ENCODE measurements at places on chromosomes 6 and 20.

- no peak for DNase-seq
Measured at GRCh38 chr6:130677312-130677711, 149.9 kb upstream of the SMLR1 start.

- no peak for DNase-seq
Measured at GRCh38 chr20:8152183-8152582, 20.1 kb downstream of the PLCB1 start.

DNA sequence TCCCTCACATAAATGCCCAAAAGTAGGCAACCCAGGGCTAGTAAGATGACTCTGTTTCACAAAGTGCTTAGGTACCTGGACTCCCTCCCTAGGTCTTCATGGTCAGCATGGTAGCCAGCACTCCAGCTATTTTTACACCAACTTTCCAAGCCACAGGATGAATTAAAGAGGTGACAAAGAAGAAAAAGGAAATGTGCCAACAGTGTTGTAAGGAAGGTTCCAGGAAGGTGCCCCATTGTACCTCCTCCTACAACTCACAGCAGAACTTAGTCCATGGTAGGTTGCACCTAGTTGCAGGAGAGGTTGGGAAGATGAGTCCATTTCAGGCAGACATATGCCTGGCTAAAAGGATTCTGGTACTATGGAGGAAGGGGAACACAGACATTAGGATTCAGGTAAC is 19.7 kb upstream of the RNF8 start:
- no peak for DNase-seq

- no peak for DNase-seq
Measured at GRCh38 chr6:99838607-99839006, 155.4 kb downstream of the MCHR2 start.

GRCh38 chr6:31305703-31306219 is 33.9 kb upstream of the HLA-C start:
- DNase-seq: no peak

GRCh38 chr6:73109659-73110058 is 115.6 kb downstream of the KHDC1L start:
- no peak for DNase-seq

- DNase-seq: no peak
Measured at GRCh38 chr6:119346936-119347335, 2.6 kb downstream of the MAN1A1 start.

DNA sequence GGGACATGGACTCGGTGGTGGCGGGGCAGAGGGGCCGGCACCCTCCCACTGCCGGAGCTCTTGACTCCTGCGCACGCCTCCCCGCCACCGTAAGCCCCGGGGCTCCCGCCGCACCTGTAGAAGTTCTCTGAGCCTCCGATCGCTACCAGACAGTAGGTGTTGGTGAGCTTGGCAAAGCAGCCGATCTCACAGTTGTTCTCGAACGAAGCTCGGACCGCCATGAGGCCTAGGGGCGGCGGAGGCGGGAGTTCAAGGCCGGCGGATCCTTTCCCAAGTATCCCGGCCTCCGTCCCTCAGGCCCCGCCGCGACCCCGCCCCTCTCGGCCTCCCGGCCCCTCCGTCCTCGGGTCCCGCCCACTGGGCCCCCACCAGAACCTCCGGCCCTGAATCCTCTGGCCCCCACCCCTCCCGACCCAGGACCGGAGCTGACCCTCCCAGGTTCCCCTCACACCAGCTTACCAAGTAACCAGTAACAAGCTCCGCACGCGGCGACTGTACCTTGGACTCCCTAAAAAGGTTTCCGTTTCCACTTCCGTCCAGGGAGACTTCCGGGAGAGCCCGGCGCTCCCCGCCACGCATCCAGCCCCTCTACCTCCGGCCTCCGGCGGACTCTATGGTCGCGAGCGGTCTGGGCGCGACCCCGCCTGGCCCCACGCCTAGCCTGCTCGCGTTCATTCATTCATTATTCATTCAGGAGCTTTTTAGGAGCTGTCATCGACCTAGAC is at the start of gene EIF6:
Gene EIF6, minus strand, starts transcription at position 506 of the 725 bp plus-strand sequence. Its CDS starts 285 bp downstream, at position 221.
- peak; percentile 95 for DNase-seq

DNA sequence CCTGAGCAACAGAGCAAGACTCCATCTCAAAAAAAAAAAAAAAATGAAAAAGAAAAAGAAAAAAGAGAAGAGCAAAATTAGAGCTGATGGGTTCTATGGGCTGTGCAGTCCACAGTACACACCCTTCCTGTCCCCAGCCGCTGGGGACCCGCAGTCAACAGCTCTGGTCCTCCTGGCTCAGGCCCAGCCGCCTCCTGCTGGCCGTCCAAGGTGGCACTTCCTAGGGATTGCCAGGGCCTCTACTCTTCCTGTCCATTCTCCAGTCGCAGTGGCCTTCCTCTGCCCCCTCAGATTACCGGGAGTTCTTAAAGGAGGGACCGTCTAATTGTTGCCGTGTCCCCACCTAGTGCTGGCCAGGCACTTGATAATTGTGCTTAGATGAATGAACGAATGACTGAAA is 41.7 kb downstream of the TMEM242 start:
- DNase-seq: no peak

- DNase-seq: peak; percentile 60
Measured at GRCh38 chr6:34792605-34793500, 970 bp downstream of the BLTP3A start.

DNA sequence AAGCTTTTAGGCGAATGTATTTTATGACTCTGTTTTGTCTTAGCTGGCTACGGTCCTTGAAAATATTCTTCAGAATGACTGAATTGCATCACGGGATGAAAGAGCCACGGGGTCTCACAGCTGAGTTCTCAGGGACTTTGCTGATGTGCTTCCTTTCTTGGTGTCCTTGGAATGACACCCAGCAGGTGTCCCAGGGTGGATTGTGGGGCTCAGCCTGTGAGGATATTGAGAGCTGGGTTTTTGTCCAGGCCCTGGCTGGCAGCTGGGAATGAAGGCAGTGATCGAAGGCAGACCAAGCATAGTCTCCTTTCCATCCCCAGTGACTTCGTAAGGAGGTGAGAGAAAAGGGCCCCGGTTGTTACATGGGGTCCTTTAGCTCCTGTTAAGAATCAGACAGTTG is 18.8 kb upstream of the MAPK13 start:
- DNase-seq: no peak

- DNase-seq: peak; percentile 60
Measured at GRCh38 chr6:39892490-39893129, 41.7 kb downstream of the MOCS1 start.

DNA sequence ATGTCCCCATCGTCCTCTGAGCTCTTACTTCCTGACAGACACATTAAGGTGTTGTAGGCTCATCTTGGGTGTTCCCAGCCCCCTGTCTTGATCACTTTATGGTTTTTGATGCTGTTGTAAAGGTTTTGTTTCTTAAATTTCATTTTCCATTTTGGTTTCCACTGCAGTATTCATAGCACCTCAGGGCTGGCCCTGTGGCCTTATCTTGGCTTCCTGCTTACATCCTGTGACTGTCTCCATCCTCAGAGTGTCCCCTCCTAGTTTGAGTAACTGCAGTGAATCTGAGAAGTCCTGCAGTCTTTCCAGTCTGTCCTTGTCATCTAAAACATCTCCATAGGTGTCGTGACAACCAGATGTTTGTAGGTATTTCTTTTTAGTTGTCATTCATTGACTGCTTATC is 50.9 kb downstream of the JARID2 start:
- DNase-seq: peak; percentile 46

GRCh38 chr6:24981386-24981760 is 45.6 kb upstream of the RIPOR2 start:
- DNase-seq: no peak

GRCh38 chr20:6618051-6618450 is 149.4 kb upstream of the BMP2 start:
- DNase-seq: no peak

- no peak for DNase-seq
Measured at GRCh38 chr6:132052096-132052495, 100.9 kb upstream of the CCN2 start.

- no peak for DNase-seq
Measured at GRCh38 chr6:3022765-3023662, 23.3 kb downstream of the NQO2 start.

GRCh38 chr6:3312604-3313231 is 54.0 kb downstream of the PSMG4 start:
- no peak for DNase-seq

DNA sequence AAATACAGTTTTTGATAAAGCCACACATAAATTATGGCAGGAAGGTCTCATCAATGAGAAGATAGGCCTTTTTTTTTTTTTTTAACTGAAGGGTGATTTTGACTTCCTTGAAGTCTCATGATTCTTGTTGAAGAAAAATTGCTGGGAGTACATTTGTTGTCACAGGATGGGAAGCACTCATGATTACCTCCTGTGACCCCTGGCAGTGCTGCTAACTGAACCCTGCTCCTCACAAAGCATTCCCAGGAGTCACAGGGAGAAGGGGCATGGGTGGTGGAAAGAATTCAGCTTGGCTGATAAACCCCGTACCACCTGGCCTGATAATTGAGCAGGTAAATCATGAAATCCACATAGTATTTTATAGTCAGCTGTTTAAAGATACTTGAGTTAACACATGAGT is 86.9 kb downstream of the CD109 start:
- no peak for DNase-seq

DNA sequence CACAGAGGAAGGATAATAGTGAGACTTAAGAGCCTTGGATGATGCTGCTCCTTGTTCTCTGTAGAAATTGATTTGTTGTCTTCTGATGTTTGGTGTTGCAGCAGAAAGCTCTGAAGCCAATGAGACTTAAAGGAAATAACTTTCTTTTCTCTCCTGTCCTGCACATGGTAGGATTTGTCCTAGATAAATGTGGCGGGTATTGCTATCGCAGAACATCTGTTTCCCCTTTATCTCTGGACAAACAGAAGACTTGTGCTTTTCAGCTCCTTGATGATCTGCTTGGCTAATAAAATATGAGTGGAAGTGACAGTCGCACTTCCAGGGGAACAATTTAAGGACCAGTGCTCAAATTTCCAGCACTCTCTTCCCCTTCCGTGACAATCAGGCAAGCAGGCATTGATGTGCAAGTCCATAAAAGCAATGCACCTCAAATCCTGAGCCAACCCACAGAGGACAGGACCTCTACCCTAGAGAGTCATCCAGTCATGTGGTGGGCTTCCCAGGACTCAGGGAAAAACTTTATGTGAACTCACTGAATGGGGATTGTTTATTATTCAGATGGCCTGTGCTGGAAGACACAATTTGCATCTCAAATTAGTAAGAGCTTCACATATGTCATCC is 9.9 kb upstream of the NCR2 start:
- no peak for DNase-seq

DNA sequence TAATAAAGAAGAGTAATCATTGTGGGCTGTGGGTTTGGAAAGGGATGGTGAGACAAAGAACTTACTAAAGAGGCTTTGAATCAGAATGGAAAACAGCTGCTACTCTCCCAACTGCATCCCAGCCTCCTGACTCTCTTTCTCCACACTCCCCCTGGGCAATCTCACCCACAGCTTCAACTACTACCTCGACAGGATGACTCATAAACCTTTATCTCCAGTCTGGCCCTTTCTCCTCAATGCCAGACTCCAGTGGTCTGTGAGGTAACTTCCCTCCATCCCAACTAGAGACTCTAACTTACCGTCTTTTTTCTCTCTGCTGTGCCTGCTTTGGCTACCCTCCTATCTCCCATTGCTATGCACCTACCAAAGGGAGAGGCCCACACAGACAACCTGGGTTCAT is 135.3 kb upstream of the RREB1 start:
- no peak for DNase-seq

DNA sequence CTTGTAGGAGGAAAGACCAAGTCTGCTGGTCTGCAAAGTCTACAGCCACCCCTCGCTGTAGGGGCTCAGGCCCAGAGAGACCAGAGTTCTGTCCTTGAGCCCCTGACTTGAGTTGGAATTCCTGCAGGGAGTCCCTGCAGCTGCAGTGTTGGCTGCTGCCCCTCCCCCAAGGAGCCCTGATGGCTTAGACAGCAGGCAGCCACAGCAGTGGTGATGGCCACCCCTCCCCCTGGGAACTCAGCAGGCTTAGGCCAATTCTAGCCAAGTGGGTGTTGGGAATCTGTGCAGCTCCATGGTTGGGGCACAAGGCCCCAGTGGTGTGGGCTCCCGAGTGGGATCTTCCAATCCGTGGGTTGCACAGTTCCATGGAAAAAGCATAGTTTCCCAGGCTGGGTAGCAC is 345.4 kb downstream of the CD109 start:
- DNase-seq: no peak

DNA sequence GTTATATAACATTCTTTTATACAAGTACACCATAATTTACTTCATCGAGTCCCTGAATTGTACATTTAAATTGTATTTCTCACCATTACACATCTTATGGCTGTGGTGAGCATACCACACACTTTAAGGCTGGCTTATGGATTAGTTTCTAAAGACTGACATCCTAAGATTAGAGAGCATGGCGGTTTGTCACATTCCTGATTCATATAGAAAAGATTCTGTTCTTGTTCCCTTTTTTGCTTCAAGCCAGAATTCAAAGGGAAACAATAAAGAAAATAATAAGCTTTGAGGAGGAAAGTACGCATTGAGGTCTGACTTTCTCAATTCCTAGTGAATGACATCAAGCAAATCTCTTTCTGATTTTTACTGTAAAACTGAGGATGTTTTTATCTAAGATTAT is 2.5 kb downstream of the BTN1A1 start:
- DNase-seq: no peak

GRCh38 chr6:56915832-56916231 is 39.1 kb upstream of the BEND6 start:
- no peak for DNase-seq

- DNase-seq: no peak
Measured at GRCh38 chr6:18340781-18341551, 46.2 kb upstream of the RNF144B start.

GRCh38 chr20:57159193-57159851 is 107.1 kb downstream of the BMP7 start:
- no peak for DNase-seq

- DNase-seq: no peak
Measured at GRCh38 chr6:39058471-39059147, 10.0 kb downstream of the GLP1R start.

- peak; percentile 32 for DNase-seq
Measured at GRCh38 chr6:75285283-75285639, 669 bp upstream of the TMEM30A start.

DNA sequence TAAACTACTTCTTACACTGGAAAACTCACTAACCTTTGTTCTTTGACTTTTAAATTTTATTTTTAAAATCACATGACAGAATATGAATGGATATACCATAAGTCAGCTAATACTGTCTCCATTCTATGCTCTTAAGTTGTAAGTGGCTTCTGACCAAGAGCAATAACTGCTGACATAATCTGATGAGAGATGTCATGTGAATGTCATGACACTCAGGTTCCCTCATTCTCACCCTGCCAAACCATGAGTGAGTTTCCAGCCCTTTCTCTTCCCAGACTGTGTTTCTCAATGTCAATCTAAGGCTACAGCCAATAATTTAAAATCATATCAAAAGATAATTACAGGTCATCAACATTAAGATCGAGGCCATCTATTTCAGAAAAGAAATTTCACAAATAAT is 39.7 kb downstream of the KIF16B start:
- DNase-seq: no peak

DNA sequence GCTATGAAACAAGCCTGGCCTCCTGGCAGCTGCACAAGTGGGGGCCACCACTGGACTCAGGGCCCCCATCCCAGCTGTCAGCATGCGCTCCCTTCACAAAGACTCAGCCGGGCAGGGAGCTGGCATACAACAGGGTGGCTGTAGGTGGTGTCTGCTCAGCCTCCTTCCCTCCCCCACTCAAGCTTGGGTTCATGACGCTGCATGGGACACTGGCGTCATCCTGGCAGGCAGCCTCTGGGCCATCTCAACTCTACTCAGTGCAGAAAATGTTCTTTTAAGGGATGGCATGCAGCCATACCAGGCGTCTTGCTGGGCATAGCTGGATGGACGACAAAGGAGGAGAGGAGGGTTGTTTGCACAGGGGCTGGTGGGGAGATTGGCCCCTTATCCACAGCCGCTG is 30.5 kb downstream of the SAYSD1 start:
- DNase-seq: no peak

- no peak for DNase-seq
Measured at GRCh38 chr6:126385536-126385935, 45.6 kb downstream of the CENPW start.

Measured in GM20000 (cell line).